ENCODE measurements at places on chromosomes 13 and 19. TPM values are rescaled to one million over a fixed set of nuclear protein-coding genes. Genes with fewer than 3 reads are reported as not detected.

- H3K27ac ChIP-seq = no peak overlapping the region
- H3K36me3 ChIP-seq = no peaks in the 10 kb centered on the region
- peaks cover 12% of the 10 kb centered on the region for H3K27me3 ChIP-seq
Observed at GRCh38 chr19:30376272-30376671, 4.1 kb downstream of the ZNF536 start.

DNA sequence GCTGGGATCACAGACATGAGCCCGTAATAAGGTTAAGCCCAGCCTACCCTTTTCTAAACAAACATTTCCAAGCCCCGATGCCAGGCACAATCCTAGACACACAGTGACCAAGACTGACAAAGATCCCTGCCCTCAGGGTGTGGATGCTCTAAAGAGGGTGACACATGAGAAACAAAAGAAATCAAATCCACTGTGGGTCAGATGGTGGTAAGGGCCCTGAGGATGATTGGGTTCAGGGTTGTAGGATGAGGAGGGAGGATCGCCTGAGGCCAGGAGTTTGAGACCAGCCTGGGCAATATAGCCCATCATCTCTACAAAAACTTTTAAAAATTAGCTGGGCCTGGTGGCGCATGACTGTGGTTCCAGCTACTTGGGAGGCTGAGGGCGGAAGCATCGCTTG, 44.6 kb downstream of the PTPRS start:
- H3K4me1 ChIP-seq = peaks cover 24% of the 10 kb centered on the region
- no peak overlapping the region for H3K4me3 ChIP-seq
- no peaks in the 10 kb centered on the region for H3K27me3 ChIP-seq
- DNase-seq = no peak

DNA sequence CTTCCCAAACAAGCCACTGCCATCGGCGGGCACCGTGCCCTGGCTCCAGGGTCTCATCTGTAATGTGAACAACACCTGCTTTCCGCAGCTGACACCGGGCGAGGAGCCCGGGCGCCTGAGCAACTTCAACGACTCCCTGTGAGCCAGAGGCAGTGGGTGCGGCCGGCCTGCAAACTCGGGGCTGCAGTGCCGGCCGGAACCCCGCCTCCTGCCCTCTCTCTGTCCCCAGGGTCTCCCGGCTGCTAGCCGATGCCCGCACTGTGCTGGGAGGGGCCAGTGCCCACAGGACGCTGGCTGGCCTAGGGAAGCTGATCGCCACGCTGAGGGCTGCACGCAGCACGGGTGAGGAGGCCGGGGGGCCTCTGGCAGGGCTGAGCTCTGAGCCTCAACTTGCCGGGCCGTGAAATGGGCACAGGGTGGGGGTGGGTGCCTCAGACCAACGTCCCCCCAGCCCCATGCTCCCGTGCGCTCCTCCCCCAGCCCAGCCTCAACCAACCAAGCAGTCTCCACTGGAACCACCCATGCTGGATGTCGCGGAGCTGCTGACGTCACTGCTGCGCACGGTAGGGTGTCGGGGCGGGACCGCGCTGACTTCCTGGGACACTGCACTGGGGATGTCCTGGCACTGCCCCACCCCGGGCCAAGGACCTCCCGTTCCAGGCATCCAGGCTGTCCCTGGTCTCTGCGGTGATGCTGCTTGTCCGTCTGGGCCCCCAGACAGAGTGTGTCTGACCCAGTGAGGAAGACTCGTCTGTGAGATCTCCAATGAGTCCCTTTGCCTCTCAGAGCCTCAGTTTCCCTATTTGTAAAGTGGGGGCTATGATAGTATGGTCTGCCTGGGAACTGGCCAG, 2.2 kb downstream of the ABCA7 start:
- H3K4me3 ChIP-seq = no peak overlapping the region
- H3K36me3 ChIP-seq = peaks cover 2% of the 10 kb centered on the region
- H3K27me3 ChIP-seq = no peaks in the 10 kb centered on the region
- no peaks in the 10 kb centered on the region for H3K4me1 ChIP-seq
- DNase-seq = no peak

DNA sequence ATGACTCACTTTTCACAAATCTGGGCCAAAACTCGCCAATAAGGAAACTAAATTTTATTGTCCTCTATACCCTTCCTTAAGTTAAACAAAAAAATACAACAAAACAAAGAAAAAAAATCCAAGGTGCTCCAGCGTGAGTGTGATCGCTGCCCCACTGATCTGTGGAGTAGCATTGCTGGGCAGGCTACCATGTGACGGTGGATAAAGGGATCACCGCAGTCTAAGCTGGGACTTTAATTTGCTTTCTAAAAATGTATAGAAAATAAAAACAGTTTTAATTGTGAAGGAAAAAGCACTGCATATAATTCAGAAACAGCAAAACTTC, 92.9 kb downstream of the FLT1 start:
- DNase-seq = no peak
- H3K4me1 ChIP-seq = peaks cover 4% of the 10 kb centered on the region
- no peaks in the 10 kb centered on the region for H3K27me3 ChIP-seq
- no peaks in the 10 kb centered on the region for H3K36me3 ChIP-seq

DNA sequence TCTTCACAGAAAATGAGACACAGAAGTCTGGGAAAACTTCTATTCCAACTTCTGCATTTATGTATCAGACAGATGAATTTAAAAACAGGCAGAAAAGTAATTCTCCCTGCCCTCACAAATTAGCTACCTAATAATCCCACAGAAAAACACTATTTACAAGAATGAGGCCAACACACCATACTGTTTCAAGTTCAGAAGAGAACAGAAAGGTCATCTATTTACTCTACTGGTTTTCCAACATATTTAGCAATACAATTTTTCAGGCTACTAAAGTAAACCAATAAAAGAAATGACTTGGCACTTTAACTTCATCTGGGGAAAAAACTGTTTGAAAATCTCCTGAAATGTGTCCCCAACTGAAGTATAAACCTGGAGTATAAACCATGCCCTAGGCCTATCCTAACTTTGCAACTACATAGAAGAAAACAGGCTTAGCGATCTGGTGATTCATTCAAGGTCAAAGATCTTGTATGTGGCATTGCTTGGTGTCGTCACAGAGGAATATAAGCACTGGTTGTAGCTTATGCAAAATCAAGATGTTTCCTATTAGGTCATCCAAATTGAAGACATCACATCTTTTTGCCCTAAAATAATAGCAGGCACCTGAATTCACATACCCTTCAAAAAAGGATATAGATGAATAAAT, 20.1 kb upstream of the EBPL start:
- H3K27ac ChIP-seq = no peak overlapping the region
- no peaks in the 10 kb centered on the region for H3K4me1 ChIP-seq
- DNase-seq = no peak
- H3K27me3 ChIP-seq = no peaks in the 10 kb centered on the region
- peaks cover 12% of the 10 kb centered on the region for H3K36me3 ChIP-seq

DNA sequence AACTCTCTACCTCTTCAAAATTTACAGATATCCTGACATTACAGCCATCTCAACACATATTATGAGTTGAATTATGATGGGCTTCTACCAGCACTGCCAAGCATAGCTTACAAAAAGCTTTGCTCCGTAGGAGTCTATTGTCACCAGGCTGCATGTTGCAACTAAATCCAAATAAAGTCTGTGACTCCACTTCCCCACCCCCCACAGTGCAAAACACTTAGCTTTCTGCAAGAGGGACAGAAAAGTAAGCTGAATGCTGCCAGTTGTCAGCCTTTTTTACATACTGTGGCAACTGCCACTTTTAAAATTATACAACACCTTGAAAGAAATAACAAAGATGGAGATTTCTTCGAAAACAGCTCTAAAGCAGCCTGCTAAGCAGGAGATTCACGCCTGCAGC, 189.1 kb downstream of the FGF14 start:
- no peak overlapping the region for H3K4me3 ChIP-seq
- no peak overlapping the region for H3K27ac ChIP-seq
- H3K4me1 ChIP-seq = no peaks in the 10 kb centered on the region
- DNase-seq = peak; percentile 10
- H3K36me3 ChIP-seq = no peaks in the 10 kb centered on the region

- no peak overlapping the region for H3K27ac ChIP-seq
- no peak for DNase-seq
- H3K4me3 ChIP-seq = no peak overlapping the region
- H3K27me3 ChIP-seq = no peaks in the 10 kb centered on the region
- H3K36me3 ChIP-seq = no peaks in the 10 kb centered on the region
Observed at GRCh38 chr13:67369895-67370660, 139.9 kb upstream of the PCDH9 start.

- H3K4me3 ChIP-seq = no peak overlapping the region
- no peaks in the 10 kb centered on the region for H3K36me3 ChIP-seq
- peaks cover 41% of the 10 kb centered on the region for H3K4me1 ChIP-seq
- H3K27me3 ChIP-seq = no peaks in the 10 kb centered on the region
Observed at GRCh38 chr13:106521095-106521799, 14.2 kb downstream of the EFNB2 start.

- H3K27me3 ChIP-seq = no peaks in the 10 kb centered on the region
- H3K4me3 ChIP-seq = no peak overlapping the region
- peaks cover 4% of the 10 kb centered on the region for H3K4me1 ChIP-seq
- no peak for DNase-seq
Observed at GRCh38 chr19:16380314-16380695, 55.7 kb downstream of the KLF2 start.

- no peaks in the 10 kb centered on the region for H3K27me3 ChIP-seq
- no peak for DNase-seq
- H3K4me1 ChIP-seq = no peaks in the 10 kb centered on the region
- H3K4me3 ChIP-seq = no peak overlapping the region
- no peak overlapping the region for H3K27ac ChIP-seq
- no peaks in the 10 kb centered on the region for H3K36me3 ChIP-seq
Observed at GRCh38 chr13:38542601-38543000, 144.3 kb upstream of the FREM2 start.

DNA sequence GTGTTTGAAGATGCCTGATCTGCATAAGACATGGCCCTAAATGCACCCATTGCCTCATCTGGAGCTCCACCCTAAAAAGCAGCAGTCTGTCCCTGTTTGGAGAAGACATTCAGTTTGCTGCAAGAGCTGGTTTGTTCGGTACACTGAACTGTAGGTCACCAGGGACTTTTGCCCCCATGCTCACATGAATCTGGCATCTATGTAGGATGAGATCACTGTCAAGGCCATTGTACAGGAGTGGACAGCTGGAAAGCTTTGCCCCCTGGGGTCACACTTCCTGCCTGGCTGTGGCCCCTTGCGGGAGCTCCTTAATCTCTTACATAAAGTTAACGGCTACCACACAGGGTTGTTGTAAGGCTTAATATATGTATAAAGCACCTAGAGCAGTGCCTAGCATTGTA, 73.0 kb downstream of the IPO5 start:
- H3K36me3 ChIP-seq = peaks cover 5% of the 10 kb centered on the region
- no peak overlapping the region for H3K27ac ChIP-seq
- peak; percentile 19 for DNase-seq
- H3K27me3 ChIP-seq = no peaks in the 10 kb centered on the region
- no peak overlapping the region for H3K4me3 ChIP-seq
- H3K4me1 ChIP-seq = peaks cover 1% of the 10 kb centered on the region

DNA sequence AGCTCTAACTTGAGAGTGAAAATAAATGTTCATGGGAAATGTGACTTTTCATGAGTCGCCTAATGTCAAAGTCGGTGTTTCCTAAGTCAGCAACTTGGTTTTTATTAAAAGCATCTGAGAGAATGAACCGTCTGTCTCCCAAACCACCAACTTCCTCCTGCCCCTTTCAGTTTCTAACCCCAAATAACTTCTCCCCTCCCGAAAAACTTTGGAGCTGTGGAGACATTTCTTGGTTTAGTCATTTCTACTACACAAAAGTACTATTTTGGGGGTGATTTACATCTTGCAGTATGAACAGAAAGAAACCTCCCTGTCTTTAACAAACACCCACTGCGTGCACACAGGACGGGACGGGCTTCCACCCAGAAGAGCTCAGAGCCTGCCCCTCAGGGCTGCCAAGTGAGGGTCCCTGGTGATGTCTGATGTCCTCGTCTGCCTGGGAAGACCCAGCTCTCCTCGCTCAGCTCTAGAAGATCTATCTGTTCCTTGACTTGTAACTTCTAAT, 65.0 kb downstream of the RASA3 start:
- no peak for DNase-seq
- no peaks in the 10 kb centered on the region for H3K27me3 ChIP-seq

DNA sequence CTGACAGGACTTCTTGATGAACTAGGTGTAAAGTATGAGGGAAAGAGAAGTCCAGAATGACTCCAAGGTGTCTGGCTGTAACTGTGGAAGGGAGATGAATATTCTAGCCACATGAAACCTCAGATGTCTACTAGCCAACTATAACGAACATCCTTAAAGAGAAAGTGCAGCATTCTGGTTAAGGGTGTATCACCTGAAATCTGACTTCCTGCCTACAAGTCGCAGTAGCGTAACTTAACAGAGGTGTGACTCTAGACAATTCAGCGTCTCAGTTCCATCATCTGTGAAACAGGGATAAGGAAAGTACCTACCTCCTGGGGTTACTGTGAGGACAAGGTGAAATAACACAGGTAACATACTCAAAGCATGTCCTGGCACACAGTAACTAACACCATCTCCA, 145.7 kb upstream of the FBXL3 start:
- DNase-seq = no peak
- peaks cover 43% of the 10 kb centered on the region for H3K36me3 ChIP-seq
- H3K27ac ChIP-seq = no peak overlapping the region
- H3K4me3 ChIP-seq = no peak overlapping the region
- no peaks in the 10 kb centered on the region for H3K27me3 ChIP-seq

GRCh38 chr19:33259539-33259938, 33.9 kb upstream of the SLC7A10 start:
- H3K27ac ChIP-seq = no peak overlapping the region
- no peaks in the 10 kb centered on the region for H3K36me3 ChIP-seq
- no peak for DNase-seq
- H3K4me1 ChIP-seq = peaks cover 4% of the 10 kb centered on the region
- H3K27me3 ChIP-seq = no peaks in the 10 kb centered on the region

DNA sequence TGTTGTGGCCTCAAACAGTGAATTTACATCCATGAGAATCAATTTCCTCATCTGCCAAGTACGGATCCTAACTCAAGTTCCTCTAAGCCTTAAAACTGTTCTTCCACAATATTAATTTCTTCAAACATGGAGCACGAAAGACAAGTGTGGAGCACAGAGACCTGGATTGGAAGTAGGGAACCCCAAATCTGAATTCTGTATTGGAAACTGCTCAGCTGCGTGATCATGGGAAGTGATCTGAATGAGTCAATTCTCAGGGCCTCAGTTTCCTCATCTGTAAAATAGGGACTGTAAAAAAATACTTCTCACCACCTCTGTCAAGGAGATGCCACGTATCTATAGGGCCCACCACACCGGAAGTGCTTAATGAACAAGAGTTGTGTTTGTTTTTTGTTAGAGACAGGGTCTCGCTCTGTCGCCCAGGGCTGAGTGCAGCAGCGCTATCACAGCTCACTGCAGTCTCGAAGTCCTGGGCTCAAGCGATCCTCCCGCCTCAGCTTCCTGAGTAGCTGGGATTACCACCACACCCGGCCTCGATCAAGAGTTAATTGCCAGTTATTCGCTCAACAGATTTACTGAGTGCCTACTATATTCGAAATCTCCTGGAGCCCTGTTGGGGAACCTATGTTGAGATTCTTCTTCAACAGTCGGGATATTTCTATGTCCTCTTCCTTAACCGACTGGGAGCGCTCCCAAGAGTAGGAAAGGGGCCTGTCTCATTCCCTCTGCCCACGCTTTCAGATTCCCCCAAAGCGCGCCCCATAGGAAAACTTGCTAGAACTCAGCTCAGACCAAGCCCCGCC, 1.6 kb downstream of the SERTAD3 start:
- no peak for DNase-seq
- no peaks in the 10 kb centered on the region for H3K4me1 ChIP-seq
- H3K27ac ChIP-seq = peak overlapping the region; percentile 58
- peak overlapping the region; percentile 7 for H3K4me3 ChIP-seq
- peaks cover 18% of the 10 kb centered on the region for H3K36me3 ChIP-seq

GRCh38 chr13:48626077-48626449, 27.7 kb upstream of the CYSLTR2 start:
- H3K4me3 ChIP-seq = no peak overlapping the region
- H3K36me3 ChIP-seq = no peaks in the 10 kb centered on the region
- DNase-seq = peak; percentile 75
- no peaks in the 10 kb centered on the region for H3K27me3 ChIP-seq
- peaks cover 16% of the 10 kb centered on the region for H3K4me1 ChIP-seq

The ZSCAN4 gene
- total RNA-seq = not detected

Measured in lung (tissue), 17 donors.